Stomach (tissue), 19 donors: ENCODE measurements at places on chromosomes 5 and 9.

- no peak for DNase-seq
Observed at GRCh38 chr9:32930486-32930885, 70.9 kb downstream of the APTX start.

DNA sequence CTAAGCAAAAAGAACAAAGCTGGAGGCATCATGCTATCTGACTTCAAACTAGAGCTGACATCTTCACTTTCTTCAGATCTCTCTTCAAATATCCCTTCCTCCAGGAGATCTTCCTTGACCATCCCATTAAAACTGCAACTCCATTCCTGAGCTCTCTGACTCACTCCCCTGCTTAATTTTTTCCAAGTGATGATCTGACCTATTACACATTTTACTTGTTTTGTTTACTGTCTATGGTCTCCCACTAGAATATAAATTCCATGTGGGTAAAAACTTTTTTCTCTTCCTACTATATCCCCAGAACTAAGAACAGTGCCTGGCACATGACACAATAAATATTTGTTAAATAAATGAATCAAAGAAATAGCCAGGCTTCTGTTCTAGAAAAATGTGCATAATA is 87.5 kb downstream of the SLIT3 start:
- no peak for DNase-seq

- DNase-seq, result no peak
Observed at GRCh38 chr9:102049586-102050246, 311.3 kb upstream of the GRIN3A start.

DNA sequence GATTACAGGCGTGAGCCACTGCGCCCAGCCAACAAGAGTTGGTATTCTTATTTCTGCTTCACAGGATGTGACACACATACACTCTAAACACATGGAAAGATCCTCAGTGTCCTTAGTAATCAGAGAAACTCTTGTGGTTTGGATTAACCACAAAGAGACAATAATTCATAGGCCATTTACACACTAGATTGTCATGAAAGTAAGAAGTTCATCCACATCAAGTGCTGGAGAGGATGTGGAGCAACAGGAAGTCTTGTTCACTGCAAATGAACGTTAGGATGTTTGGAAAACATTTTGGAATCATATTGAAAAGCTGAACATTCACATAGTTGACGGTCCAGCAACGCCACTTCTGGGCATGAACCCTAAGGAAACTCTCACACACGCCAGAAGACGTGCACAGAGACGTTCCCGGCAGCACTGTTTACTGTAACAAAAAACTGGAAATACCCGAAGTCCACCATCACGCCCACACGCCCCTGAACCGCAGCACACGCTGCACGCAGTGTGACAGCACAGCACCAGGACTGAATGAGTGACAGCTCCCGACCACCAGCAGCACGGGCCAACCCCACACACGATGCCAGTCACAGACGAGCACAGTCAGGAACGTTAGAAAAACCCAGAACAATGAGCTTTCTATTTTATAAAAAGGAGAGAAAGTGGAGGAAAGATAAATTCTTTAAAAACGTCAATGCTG is 87.6 kb downstream of the COL23A1 start:
- no peak for DNase-seq

DNA sequence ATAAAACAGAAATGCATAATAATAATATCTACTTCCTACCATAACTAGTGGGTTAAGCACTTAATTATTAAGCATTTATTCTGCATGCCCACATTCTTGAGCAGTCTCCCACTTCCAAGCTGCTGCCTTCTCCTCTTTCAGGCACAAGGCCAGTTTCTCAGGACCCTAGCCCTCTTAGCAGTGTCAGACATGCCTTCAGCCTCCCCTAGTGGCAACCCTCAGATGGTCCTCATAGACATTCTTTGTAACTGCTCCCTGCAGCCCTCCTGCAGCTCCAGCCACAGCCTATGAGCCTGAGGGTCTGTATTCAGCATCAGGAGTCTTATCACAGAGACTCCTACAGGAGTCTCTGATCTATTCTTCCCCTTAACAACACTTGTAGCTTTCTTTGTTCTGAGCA is 3.9 kb downstream of the IL9 start:
- DNase-seq, result no peak

- DNase-seq, result no peak
Observed at GRCh38 chr5:180823346-180823745, 20.7 kb upstream of the MGAT1 start.

GRCh38 chr9:93049491-93049890 is 9.0 kb upstream of the SUSD3 start:
- DNase-seq, result no peak

DNA sequence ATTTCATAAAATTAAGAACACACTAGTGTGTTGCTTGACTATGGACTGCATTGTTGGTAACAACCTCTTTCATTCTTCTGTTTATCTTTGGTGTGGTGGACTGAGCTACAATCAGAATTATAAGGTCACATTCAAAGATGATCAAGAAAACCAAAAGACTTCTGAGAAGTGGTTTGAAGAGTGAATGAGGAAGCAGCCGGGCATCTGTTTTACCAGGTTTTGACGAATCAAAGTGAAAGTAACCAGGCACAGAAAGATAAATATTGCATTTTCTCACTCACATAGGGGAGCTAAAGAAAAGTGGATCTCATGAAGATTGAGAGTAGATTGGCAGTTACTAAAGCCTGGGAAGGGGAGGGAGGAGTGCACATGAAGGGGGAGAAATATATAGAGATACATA is 589.1 kb downstream of the ZNF608 start:
- DNase-seq, result peak; percentile 42

GRCh38 chr9:16363916-16364315 is 506.6 kb downstream of the BNC2 start:
- no peak for DNase-seq

DNA sequence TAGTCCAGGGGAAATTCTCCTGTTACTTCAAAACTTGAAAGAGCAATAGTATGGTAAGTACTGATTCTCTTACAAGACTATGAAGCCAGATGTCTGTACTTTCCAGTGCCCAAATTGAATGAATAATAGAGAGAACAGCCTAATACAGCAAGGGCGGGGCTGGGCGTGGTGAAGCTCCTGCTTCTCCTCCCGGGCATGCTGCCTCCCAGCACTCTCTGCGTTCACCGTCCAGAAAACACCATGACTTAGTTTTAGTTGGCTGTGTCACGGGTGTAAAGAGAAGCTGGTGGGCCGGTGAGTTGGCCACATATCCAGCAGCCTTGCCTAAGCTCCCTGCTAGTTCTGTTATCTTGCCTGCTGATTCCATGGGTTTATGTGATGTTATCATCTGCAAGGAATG is 40.7 kb upstream of the ADAMTS2 start:
- no peak for DNase-seq

GRCh38 chr5:53092242-53092641 is 17.3 kb downstream of the MOCS2 start:
- no peak for DNase-seq

- DNase-seq, result peak; percentile 31
Observed at GRCh38 chr9:3028535-3028934, 184.6 kb upstream of the PUM3 start.

DNA sequence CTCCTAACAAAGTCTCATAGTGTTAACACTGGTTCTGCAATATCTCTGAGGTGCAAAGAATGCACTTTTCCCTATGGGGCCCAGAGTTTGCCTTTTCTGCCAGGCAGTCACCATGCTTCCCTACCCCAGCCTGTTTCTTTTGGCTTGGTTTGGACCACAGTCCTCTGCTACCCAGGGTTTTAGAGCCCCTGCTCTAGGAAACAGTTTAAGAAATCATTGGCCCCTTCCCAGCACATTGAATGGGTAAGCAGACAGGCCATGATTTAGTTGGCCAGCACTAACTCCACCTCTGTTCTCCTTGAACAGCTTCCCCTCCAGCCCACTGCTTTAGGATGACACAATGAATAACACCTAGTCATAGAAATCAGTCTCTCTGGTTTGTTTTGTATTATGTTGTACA is 73.2 kb downstream of the UBAP1 start:
- no peak for DNase-seq

DNA sequence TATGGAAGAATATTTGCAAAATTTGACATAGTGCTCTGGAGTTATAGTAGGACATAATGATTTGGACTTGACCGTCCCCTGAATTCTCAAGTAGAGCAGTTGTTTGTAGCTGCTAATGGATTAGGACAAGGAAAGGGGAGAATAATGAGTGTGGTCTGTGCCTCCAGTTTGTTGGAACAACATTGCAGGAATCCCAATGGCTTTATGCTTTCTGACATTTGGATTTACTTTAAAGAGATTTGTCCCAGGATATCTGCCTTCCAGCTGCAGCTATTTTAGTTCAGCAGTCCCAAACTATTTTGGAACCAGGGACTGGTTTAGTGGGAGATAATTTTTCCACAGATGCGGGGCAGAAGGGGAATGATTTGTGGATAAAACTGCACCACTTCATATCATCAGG is 648.2 kb downstream of the SLCO4C1 start:
- no peak for DNase-seq

DNA sequence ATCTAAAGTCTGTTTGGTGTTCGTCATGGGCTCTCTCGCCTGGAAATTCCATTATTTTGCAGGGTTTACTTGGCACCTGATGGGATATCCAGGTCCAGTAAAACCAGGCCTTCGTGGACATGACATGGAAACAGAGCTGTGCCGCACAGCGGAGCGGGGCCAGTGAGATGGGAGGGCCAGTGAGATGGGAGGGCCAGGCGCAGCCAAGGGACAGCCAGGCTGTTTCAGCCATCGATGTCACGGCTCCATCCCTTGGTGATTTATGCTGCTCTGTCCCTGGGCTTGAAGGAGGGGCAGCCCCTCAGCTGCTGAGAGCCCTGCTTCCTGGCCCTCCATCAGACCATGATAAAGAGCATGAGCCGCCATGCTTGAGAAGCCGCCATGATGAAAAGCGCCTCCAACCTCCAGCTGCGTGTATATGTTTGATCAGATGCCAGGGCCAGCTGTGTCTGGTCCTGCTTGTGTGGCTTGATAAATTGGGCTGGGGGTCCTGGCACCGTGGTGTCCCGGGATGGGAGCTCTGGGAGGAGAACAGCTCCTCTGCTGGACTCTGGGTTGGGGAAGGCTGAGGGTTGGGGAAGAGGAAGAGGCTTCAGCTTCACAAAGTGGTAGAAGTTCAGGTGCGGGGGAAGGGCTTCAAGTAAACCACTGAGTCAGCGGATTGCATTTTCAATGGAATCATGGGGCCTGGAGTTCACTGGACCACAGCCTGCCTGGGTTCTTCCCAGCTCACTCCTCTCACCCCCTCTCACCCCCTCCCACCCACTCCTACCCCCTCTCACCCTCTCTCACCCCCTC is 6.1 kb upstream of the COL5A1 start:
- DNase-seq, result no peak

GRCh38 chr5:27038476-27038875 is at the start of gene CDH9:
TSS of gene CDH9 (minus strand) at chr5:27038586. CDS start at chr5:26988333, 50,253 bp downstream.
- DNase-seq, result no peak

DNA sequence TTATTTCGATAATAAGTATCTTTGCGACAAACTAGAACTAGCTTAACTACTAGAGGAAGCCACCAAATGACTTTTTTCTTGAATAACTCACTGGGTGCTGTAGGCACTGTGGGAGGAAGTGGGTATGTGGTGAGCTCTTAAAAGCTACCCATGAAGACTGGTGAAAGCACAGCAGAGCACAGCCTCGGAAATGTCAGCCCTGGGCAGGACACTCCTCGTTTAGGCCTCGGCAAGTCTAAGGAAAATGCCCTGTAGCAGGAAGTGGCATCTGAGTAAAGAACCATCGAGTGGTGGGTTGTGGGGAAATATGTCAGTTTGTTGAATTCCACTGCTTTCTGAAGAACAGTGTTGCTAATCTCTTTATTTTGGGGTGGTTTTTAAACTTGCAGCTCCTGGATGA is 44.0 kb upstream of the NCS1 start:
- peak; percentile 30 for DNase-seq

- no peak for DNase-seq
Observed at GRCh38 chr9:124849801-124850200, 3.5 kb upstream of the WDR38 start.

DNA sequence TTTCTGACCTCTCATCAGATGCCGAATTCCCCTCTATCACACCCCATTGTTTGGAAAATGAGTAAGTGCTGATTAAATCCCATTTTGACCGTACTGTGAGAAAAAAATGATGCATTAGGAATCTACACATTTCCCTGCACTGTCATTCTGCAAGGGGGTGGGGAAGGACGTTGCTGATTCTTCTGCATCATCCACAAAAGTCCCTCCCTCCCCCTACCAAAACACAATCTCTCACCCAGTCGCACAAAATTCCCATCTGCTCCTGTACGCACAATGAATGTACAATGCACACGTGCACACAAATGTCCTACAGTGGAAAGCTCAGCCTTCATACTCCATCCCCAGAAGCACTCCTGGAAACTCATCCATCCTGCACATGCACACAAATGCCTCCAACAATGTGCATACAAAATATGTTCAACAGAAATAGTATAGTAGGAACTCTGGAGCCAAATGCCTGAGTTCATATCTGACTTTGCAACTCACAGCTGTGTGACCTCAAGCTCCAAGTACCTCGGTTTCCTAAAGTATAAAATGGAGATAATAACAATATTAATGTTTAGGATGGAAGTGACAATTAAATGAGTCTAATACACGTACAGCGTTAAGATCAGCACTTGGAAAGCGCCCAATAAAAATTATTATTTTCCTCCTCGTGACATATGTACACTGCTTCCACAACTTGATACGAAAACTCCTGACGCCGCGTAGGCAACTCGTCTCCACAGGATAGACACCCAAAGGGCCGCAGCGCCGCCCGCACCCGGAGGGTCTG is 809 bp downstream of the TNIP1 start:
- DNase-seq, result no peak

DNA sequence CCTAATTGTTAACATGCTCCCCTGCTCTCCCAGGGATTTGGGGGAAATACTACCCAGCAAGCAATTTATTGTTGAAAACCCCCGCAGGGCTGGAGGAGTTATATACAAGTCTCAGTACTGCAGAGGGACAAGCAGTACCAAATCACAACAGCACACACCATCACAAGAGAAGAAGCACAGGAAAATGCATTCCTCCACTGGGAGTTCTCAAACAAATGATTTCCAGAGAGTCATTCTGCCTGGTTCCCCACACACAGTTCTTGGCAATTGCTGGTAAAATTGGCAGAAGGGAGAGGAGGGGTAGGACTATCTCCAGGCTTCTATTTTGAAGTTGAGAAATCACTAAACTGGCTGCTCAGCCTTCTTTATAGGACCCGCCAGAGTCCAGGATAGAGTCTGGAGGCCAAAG is 16.8 kb downstream of the SIL1 start:
- no peak for DNase-seq

GRCh38 chr5:113375480-113376060 is 59.2 kb downstream of the TSSK1B start:
- DNase-seq, result no peak

- peak; percentile 41 for DNase-seq
Observed at GRCh38 chr9:131598121-131598520, 52.8 kb downstream of the PRRT1B start.

DNA sequence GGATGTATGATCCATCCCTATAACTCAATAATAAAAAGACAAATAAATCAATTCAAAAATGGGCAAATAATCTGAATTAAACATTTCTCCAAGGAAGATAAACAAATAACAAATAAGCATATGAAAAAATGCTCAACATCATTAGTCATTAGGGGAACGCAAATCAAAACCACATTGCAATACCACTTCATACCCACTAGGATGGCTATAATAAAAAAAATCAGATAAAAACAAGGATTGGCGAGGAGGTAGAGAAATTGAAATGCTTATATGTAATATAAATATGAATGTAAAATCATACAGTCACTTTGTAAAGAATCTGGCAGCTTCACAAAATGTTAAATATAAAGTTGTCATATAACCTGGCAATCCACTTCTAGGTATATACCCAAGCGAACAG is 52.3 kb upstream of the TBCA start:
- no peak for DNase-seq

- DNase-seq, result no peak
Observed at GRCh38 chr5:69167929-69168328, 979 bp downstream of the CCNB1 start.

- DNase-seq, result no peak
Observed at GRCh38 chr5:81253875-81254274, 20.8 kb downstream of the CKMT2 start.
